Activated T-cell treated with anti-CD3 and anti-CD28 coated beads, Interleukin-2, amount 50 U/mL, for 72 hours (primary cell): ENCODE measurements at places on chromosomes 5 and 9.

DNA sequence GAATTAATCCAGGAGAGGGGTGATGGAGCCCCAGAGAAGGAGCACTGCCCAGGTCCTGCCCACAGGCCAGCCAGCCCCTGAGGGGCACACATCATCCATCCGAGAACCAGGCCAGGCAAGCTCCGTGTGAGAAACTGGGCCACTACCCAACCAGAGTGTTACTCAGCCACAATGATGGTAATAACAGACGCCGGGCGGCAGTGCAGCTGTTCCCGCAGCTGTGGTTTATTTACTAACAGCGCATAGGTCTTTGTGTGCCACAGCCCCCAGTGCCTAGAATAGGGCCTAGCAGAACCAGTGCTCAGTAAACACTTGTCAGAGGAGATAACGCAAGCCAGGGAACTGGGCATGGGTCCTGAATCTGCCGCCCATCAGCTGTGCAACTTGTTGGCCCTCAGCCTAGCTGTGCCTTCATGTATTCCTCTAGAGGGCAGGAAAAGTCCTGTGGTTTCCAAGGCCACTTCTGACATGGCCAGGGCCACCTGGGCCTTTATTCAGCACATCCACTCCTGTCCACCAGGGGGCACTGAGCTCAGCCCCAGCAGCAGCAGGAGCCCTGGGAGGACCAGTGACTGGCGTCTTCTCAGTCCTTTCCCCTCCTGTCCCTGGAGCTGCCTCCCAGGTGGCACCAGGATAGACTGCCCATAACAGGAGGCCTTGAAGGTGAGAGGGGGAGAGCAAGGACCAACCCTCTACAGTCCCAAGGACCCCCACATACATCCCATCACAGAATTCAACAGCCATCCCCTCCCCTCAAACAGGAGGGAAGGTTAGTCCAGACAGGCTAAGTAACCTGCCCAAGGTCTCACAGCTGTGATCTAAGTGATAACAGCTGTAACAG lies 2.1 kb downstream of the MXD3 start:
- peak; percentile 81 for DNase-seq

GRCh38 chr5:7391215-7391614 lies 4.7 kb upstream of the ADCY2 start:
- DNase-seq = no peak

GRCh38 chr9:136409557-136410455 lies 608 bp downstream of the ENTR1 start:
- peak; percentile 46 for DNase-seq

DNA sequence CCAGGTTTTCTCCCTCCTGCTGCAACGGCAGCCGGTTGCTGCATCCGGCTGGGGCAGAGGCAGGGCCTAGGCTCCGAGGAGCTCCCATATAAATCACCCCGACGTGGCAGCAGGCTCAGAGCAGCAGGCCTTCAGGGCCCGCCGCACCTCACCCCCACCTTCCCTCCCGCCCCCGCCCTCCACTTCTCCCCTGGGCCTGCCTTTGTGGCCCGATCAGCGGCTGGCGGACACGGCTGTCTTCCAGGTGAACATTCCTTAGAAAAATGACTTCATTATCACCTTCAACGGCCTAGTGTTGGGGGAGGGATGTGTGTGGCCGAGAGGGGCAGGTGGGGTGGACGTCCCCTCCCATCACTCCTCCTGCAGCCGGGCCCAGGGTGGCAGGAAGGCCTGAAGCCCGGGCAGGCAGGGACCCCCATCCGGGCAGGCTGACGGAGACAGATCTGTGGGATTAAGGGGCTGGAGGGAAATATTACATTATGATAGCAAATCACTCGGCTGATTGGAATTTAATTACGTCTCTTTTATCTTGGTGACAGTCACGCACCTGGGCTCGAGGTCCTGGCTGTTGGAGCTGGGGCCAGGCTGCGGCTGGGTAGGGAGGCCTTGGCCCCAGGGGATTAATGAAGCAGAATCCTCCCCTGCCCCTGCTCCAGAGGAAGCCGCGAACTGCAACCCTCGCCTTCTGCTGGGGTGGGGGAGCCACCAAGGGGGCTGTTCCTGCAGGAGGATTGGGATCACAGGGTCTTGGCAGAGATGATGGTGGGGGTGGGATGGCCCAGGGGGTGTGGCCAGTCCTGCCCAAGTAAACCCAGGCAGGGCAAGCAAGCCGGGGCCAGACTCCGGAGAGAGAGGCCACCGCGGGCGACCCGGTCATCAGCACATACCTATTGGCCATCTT lies 38.4 kb upstream of the RXRA start:
- no peak for DNase-seq

- no peak for DNase-seq
Measured at GRCh38 chr5:88860501-88860900, 22.5 kb downstream of the MEF2C start.

- DNase-seq = no peak
Measured at GRCh38 chr5:58818465-58818864, 235.6 kb downstream of the RAB3C start.

DNA sequence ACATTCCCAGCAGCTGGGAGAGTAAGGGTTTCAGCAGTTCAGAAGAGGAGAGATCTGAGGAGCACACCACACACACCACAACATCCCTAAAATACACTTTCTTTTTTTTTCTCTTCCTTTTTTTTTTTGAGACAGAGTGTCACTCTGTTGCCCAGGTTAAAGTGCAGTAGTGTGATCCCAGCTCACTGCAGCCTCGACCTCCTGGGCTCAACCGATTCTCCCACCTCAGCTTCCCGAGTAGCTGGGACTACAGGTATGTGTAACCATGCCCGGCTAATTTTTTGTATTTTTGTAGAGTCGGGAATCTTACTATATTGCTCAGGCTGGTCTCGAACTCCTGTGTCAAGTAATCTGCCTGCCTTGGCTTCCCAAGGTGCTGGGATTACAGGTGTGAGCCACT lies 9.7 kb upstream of the UBAP1 start:
- no peak for DNase-seq

DNA sequence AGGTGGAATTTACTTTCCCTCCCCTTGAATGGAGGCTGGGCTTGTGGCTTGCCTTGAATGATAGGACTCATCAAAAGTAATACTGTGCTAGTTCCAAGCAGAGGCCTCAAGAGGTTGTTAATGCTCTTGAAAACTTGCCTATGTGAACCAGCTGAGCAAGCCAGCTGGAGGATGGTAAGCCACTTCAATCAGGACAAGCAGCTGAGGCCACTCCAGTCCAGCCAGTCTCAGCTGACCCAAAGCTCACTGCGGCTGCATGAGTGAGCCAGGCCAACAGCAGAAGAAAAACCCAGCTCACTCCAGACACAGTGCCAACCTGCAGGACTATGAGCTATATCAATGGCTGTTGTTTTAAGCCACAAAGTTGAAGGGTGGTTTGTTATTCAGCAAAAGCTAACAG lies 182.8 kb downstream of the MCTP1 start:
- DNase-seq = no peak

- no peak for DNase-seq
Measured at GRCh38 chr5:157865781-157866180, 6.8 kb upstream of the CLINT1 start.

DNA sequence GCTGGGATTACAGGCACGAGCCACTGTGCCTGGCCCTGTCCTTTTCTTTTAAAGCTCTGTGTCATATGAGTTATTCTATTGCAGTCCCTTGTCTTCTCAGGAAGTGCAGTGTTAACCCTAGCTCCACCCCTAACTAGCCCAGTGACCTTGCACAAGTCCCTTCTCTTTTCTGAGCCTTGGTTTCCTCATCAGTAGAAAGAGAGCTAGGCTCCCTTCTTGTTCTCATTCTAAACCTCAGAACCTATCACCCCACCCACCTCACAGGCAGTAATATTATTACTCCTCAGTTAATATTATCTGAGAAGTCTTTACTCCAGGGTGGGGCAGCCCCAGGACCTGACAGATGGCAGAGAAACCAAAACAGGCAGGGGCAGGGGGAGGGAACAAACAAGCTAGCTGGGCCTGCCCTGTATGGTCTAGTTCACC lies 7.2 kb downstream of the CYFIP2 start:
- DNase-seq = peak; percentile 57

GRCh38 chr9:77841739-77842386 lies 189.7 kb downstream of the GNAQ start:
- DNase-seq = no peak

DNA sequence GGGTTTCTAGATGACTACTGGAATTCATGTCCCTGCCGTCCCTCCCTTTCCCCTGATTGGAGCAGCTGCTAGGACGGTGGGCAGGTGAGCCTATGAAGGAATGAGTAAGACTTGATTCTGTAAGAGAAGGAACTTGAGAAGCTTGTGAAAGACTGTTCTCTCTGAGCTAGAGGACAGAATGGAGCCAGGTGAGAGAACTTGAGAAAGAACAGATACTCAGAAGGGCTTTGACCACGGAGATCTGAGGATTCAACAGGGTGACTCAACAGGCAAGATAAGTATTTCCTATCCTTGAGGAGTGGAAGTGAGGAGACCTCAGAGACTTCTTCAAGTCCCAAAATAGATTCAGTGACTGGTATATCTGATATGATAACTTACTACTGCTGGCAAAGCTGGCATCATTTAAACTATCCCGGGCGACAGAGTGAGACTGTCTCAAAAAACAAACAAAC lies 41.9 kb downstream of the HSDL2 start:
- no peak for DNase-seq

DNA sequence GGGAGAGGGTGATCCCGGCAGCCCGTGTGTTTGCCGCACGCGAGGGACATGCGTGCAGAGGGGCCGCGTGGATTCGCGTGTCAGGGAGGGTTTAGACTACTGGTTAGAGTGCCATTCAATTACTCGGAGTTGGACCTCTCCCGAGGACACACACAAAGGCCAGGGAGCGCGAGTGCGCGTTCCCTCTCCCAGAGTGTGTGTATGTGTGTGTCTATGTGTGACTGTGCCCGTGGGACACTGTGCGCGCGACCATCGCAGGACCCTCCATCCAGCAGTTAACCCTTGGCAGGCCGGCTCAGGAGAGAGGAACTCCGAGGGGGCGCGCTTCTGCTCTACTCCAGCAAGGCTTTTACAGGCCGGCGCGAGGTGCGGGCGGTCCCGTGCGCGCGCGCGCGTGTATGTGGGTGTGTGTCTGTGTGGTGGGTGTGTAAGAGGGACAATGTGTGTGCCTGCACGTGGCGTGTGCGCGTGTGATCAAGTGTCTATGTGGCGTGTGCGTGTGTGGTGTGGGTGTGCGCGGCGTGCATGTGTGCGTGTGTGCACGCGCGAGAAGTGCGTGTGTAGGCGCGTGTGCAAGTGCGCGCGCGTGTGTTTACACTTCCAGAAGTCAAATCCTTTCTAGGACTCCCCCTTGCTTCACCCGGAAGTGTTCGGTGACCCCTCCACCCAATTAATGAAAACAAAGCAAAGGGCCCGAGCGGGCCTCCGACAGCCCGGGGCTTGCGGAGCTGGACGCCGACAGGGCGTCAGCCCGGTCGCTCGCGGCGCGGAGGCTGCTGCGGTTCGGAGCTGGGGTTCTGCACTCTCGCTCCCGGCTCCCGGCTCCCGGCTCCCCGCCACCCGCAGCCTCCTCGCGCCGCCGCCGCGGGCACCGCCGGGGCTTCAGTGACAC lies 75.3 kb upstream of the TBCA start:
- DNase-seq = peak; percentile 30

- DNase-seq = peak; percentile 54
Measured at GRCh38 chr5:126780165-126780827, 3.4 kb downstream of the LMNB1 start.

- no peak for DNase-seq
Measured at GRCh38 chr5:76386360-76386759, 16.7 kb upstream of the IQGAP2 start.

GRCh38 chr5:176994460-176995121 lies 12.0 kb downstream of the UIMC1 start:
- DNase-seq = no peak

GRCh38 chr5:126199467-126199866 lies 223.7 kb upstream of the GRAMD2B start:
- no peak for DNase-seq

GRCh38 chr5:23084815-23085214 lies 231.7 kb upstream of the CDH12 start:
- no peak for DNase-seq

DNA sequence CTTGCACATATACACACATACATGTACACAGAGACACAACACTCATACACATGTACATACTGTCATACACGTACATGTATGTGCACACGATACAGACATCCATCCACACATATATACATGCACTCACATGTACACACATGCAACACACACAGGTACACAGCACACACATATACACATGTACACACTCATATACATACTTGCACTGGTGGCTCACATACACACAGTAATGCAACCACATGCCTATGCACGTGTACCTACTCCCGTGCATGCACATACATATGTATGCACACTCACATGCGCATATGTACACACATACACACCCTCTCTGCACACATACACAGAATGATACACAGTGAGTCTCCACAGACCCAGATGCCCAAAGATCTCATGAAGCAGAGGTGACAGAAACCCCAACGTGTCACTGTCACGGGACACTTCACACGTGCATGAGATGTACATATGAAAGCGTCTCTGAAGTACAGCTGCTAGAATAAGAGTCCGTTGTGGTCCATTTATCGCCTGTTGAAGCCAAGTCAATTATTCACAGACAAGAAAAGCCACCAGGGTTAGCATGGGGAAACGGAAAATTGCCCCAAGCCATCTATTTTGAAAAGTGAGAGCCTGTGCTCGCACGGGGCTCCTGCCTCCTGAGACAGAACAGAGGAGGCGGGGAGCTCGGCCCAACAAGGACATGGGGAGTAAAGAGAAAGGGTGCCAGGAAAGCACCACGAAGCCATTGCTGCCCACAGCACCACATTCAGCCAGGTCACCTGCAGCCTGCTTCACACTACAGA lies 24.9 kb downstream of the LPCAT1 start:
- DNase-seq = no peak

DNA sequence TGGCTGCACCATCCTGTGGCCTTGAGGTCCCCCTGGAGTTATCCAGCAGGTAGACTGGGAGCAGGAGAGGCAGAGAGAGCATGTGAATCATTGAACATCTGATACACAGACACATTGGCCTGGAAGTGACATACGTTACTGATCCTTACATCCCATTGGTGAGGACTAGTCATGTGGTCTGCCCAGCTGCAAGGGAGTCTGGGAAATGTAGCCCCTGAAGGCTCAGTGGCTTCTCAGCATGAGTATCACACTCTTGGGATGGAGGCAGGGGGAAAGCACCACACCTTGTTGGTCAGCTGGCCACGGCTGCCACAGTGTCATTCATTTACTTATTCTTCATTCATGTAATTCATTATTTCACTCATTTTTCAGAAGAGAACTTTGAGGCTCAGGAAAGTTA lies 13.3 kb upstream of the KCNMB1 start:
- no peak for DNase-seq

GRCh38 chr5:150284311-150284710 lies 5.3 kb downstream of the CAMK2A start:
- no peak for DNase-seq

GRCh38 chr9:124532897-124533296 lies 25.7 kb upstream of the NR5A1 start:
- no peak for DNase-seq

DNA sequence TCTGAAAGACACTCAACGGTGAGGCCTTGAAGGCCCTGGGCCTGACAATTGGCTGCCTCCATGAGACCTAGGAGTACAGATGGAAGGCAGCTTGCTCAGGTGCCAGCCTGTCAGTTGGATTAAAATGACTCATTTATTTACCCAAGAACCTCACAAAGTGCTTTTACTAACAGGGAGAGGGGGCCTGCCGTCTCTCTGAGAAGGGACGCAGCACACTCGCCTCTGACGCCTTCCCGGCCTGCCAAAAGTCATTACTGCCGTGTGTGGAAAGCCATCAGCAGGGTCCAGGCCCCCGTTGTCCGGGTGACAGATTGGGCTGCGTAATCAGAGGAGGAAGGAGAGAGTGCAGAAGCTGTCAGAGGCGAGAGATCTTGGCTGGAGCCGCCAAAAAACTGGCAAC lies 32.4 kb downstream of the DDX31 start:
- no peak for DNase-seq

GRCh38 chr5:73946278-73946677 lies 320.3 kb downstream of the ARHGEF28 start:
- DNase-seq = no peak
